ENCODE measurements at places on chromosomes 3 and 15.

- peak; percentile 11 for DNase-seq
Measured at GRCh38 chr3:116947148-116947547, 237.6 kb downstream of the TUSC7 start.

DNA sequence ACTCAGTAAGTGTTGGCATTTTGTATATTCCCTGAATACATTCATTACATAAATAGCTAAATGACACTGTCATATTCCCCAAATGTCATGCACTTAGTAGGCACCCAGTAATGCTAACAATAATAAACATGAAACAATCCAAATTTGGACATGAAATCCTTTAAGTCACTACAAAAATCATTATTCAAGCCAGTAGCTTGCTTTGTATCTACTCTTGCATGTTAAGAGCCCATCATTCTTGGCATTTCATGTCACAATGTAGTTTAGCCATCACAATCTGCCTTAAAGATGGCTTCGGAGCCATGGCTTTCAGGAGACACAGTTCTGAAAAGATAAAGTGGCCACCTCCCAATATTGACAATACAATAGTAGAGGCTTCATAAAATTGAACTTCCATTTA lies 32.9 kb upstream of the TM4SF4 start:
- DNase-seq: no peak

- no peak for DNase-seq
Measured at GRCh38 chr15:96261575-96262034, 68.9 kb upstream of the NR2F2 start.

GRCh38 chr3:40201770-40202169 lies 107.7 kb upstream of the EIF1B start:
- DNase-seq: no peak

- DNase-seq: no peak
Measured at GRCh38 chr15:31500766-31501449, 174.3 kb downstream of the KLF13 start.

GRCh38 chr3:182957226-182957625 lies 23.1 kb downstream of the DCUN1D1 start:
- DNase-seq: no peak

GRCh38 chr3:194439881-194440550 lies 41.0 kb upstream of the GP5 start:
- no peak for DNase-seq

DNA sequence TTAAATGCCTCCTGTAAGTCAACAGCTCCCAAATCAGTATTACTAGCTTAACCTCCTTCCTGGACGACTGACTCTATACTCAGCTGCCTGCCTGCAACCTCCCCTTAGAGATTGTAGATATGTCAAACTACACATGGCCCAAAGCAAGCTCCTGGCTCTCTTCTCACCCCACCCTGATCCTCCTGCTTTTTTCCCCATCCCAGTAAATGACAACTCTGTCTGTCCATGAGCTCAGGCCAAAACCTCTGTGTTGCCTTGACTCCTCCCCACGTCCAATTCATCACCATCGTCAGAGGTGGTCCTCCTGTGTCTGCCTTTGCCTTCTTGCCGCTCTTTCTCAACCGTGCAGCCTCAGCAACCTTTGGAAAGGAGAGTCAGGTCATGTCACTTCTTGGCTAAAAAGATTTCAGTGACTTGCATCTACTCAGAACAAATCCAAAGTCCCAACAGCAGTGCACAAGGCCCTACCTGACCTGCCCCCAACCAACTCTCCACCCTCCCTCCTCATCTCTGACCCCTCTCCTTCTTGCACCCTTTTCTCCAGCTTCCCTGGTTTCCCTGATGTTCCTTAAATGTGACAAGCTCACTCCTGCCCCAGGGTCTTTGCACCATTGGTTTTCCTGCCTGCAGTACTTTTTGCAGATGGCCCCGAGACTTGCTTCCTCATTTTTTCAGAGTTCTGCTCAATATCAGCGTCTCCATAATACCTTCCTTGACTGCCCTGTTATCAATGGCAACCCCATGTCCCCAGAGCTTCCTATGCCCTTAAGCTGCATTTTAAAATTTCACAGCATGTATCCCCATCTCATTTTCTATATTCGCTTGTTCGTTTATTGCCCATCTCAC lies 52.8 kb downstream of the LSM3 start:
- DNase-seq: no peak

DNA sequence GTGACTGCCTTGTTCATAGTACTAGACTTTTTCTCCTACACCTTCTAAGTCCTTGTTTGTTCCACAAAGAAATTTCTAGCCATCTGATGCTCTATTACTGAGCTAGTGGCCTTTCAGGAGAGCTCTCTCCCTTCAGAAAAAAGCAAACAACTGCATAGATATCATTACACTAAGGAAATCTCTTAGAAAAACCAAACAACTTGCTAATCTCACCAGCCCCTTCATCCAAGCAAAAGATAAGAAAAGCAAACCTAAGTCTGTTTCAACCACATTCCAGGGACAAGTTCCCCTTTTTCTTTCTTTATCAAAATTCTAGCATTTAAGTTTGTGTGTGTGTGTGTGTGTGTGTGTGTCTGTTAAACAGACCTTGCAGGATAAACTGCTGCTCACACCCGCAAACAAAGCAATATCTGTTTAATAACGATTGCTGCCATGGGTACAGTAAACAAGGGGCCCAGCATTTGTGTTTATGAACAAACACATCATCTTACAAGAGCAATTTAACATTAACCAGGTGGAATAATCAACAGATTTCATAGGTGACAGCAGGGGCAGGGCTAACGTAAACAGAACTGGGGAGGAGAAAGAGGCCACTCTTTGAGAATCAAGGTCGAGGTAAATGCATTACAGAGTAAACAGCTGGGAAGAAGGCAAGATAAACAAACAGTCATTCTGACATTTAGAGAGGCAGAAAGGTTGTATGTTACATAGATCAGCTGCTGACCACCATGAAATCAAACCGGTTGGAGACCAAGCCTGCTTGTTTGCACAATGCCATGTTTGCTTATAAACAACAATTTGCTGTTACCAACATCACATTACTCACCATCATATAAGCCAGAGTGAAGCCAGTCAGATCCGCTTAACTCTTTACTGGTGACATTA lies 375.1 kb downstream of the FOXP1 start:
- no peak for DNase-seq

DNA sequence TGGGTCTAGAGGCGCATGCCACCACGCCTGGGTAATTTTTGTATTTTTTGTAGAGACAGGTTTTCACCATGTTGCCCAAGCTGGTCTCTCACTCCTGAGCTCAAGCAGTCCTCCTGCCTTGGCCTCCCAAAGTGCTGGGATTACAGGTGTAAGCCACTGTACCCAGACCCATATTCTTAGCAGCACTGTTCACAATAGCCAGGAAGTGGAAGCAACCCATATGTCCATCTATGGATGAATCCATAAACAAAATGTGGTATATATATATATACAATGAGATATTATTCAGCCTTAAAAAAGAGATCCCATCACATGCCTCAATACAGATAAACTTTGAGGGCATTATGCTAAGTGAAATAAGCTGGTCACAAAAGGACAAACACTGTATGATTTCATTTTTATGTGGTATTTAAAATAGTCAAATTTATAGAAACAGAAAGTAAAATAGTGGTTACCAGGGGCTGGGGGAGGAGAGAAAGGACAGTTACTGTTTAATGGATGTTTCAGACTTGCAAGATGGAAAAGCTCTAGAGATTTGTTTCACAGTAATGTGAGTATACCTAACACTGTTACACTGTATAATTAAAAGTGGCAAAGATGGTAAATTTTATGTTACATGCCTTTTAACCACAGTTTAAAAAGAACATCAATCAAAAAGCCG lies 35.7 kb upstream of the GRAMD1C start:
- DNase-seq: no peak

DNA sequence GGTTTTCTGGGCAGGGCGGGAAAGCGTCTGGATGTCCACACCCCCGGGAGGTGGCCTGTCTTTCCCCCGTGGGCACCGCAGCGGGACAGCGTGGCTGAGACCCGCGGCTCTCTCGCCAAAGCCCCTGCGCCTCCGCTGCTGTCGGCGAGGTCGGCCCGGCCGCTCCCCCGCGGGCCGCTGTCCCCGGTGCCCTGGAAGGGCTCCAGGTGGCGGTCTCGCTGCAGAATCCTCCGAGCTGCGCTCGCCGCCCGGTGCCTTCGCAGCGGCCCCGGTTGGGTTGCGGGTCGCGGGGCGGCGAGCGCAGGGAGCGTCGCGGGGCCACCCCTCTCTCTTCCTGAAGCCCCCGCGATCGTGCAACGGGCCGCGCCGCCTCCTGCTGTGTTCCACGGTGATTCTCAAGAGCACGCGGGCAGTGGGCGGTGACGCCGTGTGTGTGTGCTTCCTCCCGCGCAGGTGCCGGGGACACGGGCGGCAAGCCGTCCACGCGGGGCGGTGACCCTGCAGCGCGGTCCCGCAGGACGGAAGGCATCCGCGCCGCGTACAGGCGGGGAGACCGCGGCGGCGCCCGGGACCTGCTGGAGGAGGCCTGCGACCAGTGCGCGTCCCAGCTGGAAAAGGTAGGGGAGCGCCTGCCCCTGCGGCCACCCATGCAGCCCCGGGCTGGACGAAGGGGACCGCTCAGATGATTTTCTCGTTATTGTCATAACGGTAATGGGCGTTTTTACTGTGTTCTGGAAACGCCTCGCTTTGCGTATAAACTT lies 54.4 kb downstream of the LRRK1 start:
- peak; percentile 70 for DNase-seq

- no peak for DNase-seq
Measured at GRCh38 chr3:67290438-67290837, 292.3 kb downstream of the KBTBD8 start.

DNA sequence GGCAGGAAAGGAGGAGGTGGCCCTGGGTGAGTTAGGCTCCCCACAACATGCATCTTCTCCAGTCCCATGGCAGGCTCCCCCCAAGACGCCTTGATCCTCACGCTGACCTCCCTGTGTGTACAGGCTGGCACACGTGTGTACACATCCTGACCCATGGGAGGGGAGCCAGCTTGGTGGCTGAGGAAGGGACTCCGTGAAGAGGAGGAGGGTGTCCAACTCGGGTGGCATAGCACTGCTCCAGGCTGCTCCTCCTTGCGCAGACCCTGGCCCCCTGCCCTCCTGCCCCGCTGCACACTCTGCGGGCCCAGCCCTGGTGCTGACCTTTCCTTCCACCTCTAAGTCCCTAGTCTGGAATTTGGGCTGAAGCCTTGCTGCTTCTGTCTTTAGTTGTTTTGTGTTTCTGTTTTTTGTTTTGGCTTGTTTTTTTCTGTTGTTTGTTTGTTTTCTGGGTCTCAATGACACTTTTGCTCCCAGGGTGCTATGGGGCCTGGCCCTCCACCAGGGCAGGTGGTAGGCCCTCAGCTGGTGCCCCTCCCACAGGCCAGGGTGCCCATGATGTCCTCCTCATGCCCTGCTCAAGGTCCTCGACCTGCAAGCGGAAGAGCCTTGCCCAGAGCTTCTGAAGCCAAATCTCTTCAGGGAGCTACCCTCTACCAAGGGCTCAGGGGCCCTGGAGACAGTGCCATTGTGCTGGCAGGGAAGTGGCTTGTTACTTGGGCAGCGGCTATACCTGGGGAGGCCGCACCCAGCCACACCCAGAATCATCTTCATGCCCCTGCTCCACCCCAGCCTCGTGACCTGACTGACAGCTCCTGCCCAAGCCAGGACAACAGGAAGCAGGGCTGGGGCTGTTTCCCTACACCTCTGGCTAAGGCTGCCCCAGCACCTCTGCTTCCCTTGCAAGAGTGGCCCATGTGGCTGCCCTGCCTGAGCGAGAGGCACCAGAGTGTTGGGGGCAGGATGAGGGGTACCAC lies 5.1 kb downstream of the EPHB3 start:
- no peak for DNase-seq

GRCh38 chr15:72851586-72851985 lies 68.0 kb upstream of the ADPGK start:
- no peak for DNase-seq

DNA sequence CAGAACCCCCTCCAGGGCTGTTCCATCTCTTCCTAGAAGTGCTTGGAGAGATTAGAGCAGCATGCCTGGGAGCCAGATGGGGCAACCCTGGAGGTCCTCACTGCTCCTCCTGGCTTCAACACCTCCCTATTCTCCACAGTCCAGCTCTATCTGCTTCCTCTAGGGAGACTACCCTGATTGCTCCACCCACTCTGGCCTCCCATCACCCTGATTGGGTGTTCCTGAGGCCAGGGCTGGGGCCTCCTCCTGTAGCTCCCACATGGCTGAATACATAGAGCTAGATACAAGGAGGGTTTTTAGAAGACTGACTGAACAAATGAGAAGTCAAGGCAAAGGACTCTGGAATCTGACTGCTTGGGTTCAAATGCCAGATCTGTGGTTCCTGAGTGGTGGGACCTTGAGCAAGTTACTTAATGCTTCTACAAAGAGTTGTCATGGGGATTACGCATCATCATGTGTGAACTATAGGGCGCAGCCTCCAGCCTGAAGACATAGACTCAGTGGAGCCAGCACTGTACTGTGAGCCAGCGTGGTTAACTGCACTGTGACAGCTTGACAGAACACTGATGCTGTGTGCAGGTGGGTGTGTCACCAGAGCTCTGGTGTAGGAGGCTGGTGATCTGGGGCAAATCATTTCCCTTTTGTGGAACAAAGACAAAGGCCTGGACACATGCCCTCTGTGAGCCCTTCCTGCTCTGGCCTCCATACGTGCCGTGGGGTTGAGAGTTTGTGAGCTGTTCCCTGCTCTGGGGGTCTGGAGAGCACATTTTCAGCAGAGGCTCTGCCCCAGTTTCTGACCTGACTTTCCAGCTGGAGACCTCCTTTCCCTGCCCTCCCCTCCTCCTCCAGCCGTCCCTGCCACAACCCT lies 74.8 kb downstream of the SCN5A start:
- DNase-seq: peak; percentile 21

GRCh38 chr3:41286305-41286704 lies 87.0 kb downstream of the CTNNB1 start:
- DNase-seq: no peak

DNA sequence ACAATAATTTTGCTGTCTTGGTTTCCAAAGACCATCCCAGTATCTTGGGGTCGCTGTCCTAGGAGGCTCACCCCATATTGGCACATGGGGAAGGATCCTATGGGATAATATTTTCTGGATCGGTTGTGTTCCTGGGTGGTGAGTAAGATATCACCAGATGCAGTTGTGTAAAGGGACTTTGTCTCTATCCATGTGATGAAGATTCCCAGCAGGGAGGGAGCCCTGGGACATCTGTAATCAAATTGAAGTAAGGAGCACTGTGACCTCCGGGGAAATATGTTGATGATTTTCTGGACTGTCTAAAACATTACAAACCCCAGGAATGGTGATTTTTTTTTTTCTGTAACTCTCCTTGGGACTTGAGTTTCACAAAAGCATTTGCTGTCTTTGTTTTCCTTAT lies 36.2 kb upstream of the LRTM1 start:
- DNase-seq: no peak

GRCh38 chr15:73928241-73928579 lies 1.9 kb downstream of the LOXL1 start:
- DNase-seq: no peak

DNA sequence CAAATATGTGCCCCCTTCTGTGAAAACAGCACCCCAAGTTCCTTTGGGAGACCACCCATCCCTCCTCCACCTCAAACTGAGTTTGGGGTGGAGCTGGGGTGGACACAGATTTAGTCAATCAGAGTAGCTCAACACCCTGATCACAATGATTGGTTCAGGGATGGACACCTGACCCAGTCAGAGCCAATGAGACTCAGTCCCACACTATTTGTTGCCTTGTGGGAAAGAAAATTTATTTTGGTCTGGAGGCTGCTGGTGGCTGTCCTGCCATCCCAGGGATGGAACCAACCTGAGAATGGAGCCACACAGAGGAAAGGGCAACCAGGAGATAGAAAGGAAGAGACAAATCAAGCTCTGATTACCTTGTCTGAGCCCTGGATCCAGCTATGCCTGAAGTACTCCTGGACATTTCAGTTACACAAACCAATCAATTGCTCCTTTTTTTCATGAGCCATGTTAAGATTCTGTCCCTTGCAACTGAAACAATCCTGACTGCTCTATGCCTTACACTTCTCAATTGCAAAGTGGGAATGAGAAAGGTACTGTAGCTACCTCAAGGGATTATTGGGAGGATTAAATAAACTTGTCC lies 10.6 kb downstream of the DNASE1L3 start:
- DNase-seq: no peak
